Activated T-helper 1 cell treated with anti-CD3 and anti-CD28 coated beads, Interleukin-12 subunit alpha, Interleukin-12 subunit beta, Interleukin-2, Interleukin-4 antibody, amounts not matched to agents 30 ng/mL and 10 ng/mL and 1 ng/mL, durations not matched to agents 14 hours and 24 hours and 36 hours (primary cell): ENCODE measurements at places on chromosomes 6 and 20. TPM values are rescaled to one million over a fixed set of nuclear protein-coding genes. Genes with fewer than 3 reads are reported as not detected.

GRCh38 chr6:130827247-130828149, at the start of gene SMLR1:
TSS of gene SMLR1 (plus strand) at chr6:130827406. CDS start at chr6:130827414, 8 bp downstream.
- no peak for DNase-seq
- no peak within 1 kb of the TSS for H3K4me3 ChIP-seq
- H3K36me3 ChIP-seq, result no peaks in the 10 kb centered on the region
- no peaks in the 10 kb centered on the region for H3K27me3 ChIP-seq
- no peak within 1 kb of the TSS for H3K27ac ChIP-seq

- H3K4me3 ChIP-seq, result peak overlapping the region; percentile 78
- no peak overlapping the region for H3K27ac ChIP-seq
- no peak for DNase-seq
- H3K27me3 ChIP-seq, result peaks cover 66% of the 10 kb centered on the region
These were observed 838 bp upstream of the POM121L2 start for GRCh38 chr6:27312950-27313271.

- no peak for DNase-seq
- H3K4me1 ChIP-seq, result peaks cover 3% of the 10 kb centered on the region
- no peak overlapping the region for H3K27ac ChIP-seq
These were observed 189.2 kb downstream of the UTRN start for GRCh38 chr6:144474290-144474689.

DNA sequence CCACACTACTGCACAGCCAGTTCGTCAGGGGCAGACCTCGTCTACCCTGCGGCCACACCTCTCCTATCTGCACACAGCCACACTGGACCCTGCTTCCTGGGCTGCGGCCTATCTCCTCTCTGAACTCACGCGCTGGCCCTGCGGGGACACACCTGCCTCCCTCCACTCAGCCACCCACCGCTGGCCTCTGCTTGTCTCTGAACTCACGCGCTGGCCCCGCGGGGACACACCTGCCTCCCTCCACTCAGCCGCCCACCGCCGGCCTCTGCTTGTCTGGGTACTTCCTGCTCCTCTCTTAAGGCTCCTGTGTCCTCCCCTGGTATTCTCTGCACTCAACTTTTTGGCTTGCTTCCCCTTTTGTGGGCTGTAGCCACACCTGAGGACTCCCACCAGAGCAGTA, 52.3 kb downstream of the HUS1B start:
- DNase-seq, result no peak
- H3K4me1 ChIP-seq, result no peaks in the 10 kb centered on the region
- H3K27me3 ChIP-seq, result no peaks in the 10 kb centered on the region

- H3K4me3 ChIP-seq, result no peak overlapping the region
- DNase-seq, result no peak
- H3K4me1 ChIP-seq, result peaks cover 2% of the 10 kb centered on the region
- H3K27ac ChIP-seq, result no peak overlapping the region
These were observed 99.4 kb downstream of the MYB start for GRCh38 chr6:135280375-135281136.

DNA sequence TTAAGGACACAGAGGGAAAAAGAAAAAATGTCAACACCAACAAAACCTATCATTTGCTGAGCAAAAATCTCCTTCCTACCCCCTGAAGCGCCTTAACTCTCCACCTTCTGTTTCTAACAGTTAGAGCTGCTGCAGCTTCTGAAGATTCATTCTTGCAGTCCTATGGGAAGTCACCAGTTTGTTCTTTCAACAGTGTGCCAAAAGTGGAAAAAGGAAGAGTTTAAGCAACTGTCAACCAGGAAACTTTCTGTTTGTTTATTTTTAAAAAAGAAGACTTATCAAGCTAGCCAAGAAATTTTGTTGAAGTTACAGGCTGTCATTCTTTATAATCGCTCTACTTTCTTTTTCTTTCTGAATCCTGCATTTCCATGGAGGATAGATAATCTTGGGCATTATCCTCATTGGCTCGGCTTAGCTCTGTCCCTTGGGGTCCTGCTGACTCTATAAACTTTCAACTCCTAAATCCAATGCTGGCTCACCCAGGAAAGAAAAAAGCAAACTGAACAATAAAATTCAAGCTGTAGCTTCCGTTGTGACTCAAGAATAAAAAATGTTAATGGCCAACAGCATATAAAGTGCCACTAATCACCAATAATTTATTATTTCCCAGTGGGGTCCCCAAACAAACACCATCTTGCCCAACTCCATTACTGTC, 172.8 kb upstream of the CITED2 start:
- H3K36me3 ChIP-seq, result peaks cover 3% of the 10 kb centered on the region
- no peaks in the 10 kb centered on the region for H3K27me3 ChIP-seq
- H3K4me1 ChIP-seq, result peaks cover 26% of the 10 kb centered on the region
- no peak overlapping the region for H3K27ac ChIP-seq

DNA sequence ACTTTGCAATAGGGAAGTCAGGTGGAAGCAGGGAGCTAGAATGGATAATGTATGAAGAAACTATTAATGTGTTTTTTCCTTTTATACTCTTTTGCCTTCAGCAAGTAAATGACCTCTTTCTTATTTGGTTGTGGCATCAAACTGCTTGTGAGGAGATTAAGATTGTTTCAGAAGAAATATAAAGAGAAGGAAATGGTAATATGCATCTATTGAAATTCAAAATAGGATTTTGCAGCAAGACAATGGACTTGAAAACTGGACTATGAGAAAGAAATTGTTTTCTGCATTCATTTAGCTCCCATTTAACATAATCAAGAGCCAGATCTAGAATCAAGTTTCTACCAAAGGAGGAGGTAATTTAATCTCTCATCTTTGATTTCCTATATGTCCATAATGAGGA, 32.3 kb upstream of the KIFC1 start:
- H3K4me3 ChIP-seq, result no peak overlapping the region
- DNase-seq, result no peak
- H3K4me1 ChIP-seq, result no peaks in the 10 kb centered on the region
- H3K27me3 ChIP-seq, result peaks cover 19% of the 10 kb centered on the region
- no peak overlapping the region for H3K27ac ChIP-seq

RAB32 gene
- 1.1 and 1.3 TPM in 2 replicates for total RNA-seq

RAB44 gene
- total RNA-seq, result 0.05 and 0.10 TPM in 2 replicates

CYP24A1 gene
- total RNA-seq, result not detected in 2 replicates

FUT9 gene
- not detected in 2 replicates for total RNA-seq

TMC2 gene
- total RNA-seq, result not detected in 2 replicates
